Lung (tissue), 17 donors: ENCODE measurements at places on chromosomes 1 and 21.
A peak's percentile ranks its signal among the peaks of the same experiment; 100 is the strongest.

DNA sequence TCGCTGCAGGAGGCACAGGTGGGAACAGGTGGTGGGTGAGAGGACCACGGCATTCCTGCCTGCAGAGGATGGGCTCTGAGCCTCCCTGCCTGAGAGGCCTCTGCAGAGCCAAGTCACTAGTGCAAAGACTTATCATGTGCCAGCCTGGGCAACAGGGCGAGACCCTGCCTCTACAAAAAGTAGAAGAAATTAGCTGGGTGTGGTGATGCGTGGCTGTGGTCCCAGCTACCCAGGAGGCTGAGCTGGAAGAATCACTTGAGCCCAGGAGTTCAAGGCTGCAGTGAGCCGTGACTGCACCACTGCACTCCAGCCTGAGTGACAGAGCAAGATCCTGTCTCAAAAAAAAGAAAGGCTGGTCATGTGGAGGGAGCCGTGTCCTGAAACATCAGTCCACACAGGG is 46.4 kb downstream of the PKNOX1 start:
- no peak for DNase-seq

GRCh38 chr1:94539496-94539895 is 2.1 kb downstream of the F3 start:
- no peak for DNase-seq

GRCh38 chr1:213399695-213400094 is 348.7 kb downstream of the RPS6KC1 start:
- no peak for DNase-seq

- no peak for DNase-seq
These were observed 86.4 kb downstream of the RUNX1 start for GRCh38 chr21:34962586-34963222.

DNA sequence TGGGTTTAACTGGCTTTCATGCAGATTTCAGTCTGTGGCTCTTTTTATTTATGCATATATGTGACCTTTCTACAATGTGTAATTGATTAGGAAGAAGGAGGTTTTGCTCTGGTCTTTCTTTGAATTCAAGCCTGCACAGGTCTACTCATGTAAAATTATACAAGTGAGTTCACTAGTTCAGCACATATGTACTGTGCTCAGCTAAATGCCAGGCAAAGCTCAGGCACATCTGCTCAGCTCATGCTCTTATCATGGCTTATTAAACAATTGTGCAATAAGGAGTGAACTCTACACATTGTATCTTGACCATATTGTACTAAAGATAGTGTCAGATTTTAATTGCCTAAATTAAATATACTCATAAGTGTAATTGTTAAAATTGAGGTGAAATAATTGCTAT is 378.4 kb downstream of the ADGRL2 start:
- DNase-seq: no peak

- DNase-seq: no peak
These were observed 30.4 kb downstream of the TMEM201 start for GRCh38 chr1:9618909-9619679.

GRCh38 chr21:29371464-29371863 is 72.7 kb downstream of the BACH1 start:
- DNase-seq: no peak

GRCh38 chr1:25993197-25993951 is 4.5 kb downstream of the PAFAH2 start:
- DNase-seq: no peak

- DNase-seq: peak; percentile 21
These were observed 104.4 kb upstream of the SERBP1 start for GRCh38 chr1:67534627-67535065.

- DNase-seq: no peak
These were observed 76.3 kb downstream of the ITPKB start for GRCh38 chr1:226662642-226663326.

DNA sequence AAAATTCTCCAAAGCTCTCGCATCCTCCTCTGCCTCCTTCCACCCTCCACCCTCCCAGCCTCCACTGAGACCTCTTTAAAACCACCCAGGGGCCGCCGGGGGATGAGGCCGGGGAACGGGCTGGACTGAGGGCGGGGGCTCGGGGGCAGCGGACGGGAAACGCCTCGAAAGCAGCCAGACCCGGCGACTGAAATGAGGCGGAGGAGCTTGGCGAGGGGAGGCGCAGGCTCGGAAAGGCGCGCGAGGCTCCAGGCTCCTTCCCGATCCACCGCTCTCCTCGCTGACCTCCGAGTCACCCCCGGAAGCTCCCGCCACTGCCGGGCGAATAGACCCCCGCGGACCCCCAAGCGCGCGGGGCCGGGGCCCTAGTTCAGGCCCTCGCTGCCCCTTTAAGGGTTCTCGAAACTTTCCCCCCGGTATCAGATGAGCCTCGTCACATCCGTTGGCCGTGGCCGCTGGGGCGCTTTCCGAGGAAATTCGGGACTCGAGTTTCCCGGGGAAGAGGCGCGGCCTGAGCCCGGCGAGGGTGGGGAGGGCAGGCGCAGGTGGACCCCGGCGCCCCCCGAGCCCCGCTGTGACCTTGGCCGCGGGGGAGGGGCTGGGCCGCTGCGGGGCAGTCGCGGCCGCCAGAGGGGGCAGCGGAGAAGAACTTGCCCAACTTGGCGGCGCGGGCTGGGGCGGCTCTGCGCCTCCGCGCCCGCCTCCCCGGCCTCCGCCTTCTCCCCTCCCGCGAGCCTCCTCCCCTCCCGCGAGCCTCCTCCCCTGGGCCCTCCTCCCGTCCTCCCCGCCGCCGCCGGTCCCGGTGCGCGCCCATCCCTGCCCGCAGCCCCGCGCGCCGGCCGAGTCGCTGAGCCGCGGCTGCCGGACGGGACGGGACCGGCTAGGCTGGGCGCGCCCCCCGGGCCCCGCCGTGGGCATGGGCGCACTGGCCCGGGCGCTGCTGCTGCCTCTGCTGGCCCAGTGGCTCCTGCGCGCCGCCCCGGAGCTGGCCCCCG is at the start of gene BACE2:
Gene BACE2 (plus strand): TSS at position 813 of the 995 bp plus-strand sequence. CDS start 104 bp downstream, at position 917.
- DNase-seq: peak; percentile 83

- DNase-seq: peak; percentile 39
These were observed 24.9 kb downstream of the NID1 start for GRCh38 chr1:236039740-236040685.

GRCh38 chr1:44576456-44577150 is 97.7 kb downstream of the TMEM53 start:
- DNase-seq: peak; percentile 71
